ENCODE measurements at places on chromosomes 4 and X.
A peak's percentile ranks its signal among the peaks of the same experiment; 100 is the strongest.

GRCh38 chrX:136784231-136784630, 3.5 kb upstream of the ARHGEF6 start:
- DNase-seq: no peak

- no peak for DNase-seq
Observed at GRCh38 chrX:138788771-138789170, 77.3 kb upstream of the FGF13 start.

DNA sequence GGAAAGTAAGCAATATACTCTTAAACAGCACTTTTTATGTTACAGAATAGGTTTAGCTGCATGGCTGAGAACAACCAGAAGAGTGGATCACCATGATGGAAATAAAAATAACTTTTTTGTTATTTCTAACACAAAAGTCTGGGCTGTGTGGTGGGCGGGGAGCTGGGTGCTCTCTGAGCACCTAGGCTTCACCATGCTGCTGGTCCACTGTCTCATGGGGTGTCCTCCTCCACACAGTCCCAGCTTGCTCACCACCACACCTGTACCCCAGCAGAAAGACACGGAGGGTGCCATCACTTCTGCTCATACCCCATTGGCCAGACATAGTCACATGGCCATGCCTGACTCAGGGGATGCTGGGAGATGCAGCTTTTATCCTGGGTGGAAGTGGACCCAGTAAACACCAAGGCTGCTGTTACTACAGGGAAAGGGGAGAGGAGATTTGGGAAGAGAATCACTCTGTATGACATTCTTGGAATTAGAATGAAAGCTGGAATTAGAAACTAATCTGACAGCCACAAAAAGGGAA, 45.0 kb downstream of the CPZ start:
- no peak for DNase-seq

GRCh38 chrX:31228415-31228832, 156.6 kb upstream of the FTHL17 start:
- DNase-seq: no peak

DNA sequence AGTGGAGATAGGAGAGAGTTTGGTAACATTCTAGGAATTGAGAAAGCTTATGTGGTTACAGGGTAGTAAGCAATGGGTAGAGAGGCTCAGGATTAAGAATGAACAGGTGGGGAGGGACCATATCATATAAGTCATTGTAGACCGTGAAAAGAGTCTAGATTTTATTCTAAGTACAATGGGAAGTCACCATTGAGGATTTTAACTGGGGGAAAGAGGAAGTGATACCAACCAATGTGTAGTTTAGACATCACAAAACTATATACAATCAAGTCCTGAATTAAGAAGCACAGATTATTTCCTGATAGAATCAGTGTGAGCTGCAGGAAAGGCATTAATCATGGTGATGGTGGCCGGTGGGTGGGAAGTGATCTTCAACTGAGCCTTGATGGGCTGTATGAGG, 178.3 kb upstream of the ZIC3 start:
- DNase-seq: no peak

GRCh38 chrX:22690116-22690515, 309.6 kb upstream of the DDX53 start:
- DNase-seq: no peak

DNA sequence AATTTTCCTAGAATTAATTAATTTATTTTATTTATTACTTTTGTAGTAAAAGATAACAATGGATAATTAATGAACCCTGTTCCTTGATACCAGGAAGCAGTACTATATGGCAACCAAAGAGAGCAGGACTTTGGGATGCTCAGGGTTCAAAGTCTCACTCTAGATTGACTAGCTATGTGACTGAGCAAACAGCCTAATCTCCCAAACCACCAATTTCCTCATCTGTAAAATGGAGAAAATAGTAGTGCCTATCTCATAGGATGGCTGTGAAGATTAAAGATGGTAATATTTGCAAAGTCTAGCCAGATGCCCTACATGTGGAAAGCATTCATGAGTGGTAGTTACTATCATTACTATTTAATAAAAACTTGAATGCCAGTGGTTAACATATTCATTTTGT, 97.6 kb downstream of the PRDM5 start:
- DNase-seq: no peak

GRCh38 chr4:11480683-11481082, 52.0 kb upstream of the HS3ST1 start:
- no peak for DNase-seq

DNA sequence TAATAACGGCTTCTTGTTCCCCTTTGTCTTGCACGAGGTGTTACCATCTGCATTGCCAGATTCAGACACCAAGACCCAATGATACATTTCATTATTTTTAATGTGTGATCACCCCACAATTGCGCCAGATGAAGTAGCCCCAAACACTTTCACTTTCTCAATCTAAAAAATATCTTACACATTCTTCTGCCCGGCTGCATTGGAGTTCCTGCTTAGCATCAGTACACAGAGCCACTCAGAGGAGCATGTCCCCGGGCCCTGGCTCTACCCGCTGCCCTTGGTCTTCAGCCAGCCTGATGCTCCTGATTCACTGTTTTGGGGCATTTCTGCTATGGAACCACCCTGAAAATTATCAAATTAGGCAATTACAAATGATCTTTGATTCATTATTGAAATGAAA, 66.0 kb upstream of the TENM3 start:
- no peak for DNase-seq

DNA sequence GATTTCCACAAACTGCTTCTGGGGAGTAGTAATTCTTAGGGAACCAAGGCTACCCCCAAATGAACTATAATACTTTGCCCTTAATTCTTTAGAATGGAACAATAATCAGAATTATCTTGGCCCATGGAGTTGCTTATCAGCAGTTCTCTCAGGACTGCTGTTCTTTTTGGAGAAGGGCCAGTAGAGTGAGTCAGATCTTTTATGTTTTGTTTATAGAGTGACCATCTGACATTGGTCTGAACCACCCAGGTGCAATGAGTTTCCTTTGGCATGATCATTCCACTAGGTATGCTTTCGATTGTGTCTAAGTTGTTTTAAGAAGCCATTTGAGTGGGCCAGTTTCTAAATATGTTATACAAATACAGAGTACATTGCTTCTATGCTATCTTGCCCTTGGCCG, 31.8 kb downstream of the PRRG1 start:
- peak; percentile 15 for DNase-seq

GRCh38 chr4:14719053-14719452, 283.2 kb upstream of the CPEB2 start:
- peak; percentile 39 for DNase-seq

DNA sequence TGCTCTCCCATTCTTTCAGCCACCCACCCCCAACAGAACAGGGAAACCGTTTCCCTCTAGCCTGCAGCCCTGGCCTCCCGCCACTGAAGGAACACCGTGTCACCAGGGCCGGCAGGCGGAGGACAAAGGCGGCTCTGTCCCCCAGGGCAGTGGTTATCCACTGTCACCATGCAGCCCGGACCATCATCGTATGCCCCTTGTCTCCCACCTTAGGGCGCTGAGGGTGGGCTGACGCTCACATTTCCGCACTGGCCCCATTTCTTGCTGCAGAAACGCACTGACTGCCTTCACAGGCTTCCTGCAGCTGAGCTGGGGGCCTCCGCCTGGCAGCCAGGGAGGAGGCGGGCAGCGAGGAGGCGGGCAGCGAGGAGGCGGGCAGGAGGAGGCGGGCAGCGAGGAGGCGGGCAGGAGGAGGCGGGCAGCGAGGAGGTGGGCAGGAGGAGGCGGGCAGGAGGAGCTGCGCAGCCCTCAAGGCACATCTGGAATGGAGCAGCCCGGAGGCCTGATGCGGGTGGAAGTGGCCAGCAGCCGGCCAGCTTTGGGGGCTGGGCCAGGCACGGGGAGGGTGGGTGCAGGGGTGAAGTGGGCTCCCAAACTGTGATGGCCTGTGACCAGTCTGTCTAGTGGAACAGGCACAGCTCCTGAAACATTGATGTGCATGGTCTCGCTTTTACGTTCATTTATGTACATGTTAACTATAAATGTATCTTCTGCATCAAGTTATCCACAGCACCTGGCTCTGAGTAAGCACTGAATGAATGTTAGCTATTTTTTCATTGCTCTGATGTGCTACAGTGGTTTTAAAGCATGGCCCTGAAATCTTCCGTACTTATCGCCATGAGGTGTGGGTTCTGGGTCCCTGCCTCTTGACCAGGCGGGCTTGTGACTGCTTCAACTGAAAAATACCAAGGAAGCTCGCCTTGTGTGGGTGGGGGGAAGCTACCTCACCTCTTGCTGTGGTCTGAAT, 20.6 kb upstream of the KIAA0232 start:
- no peak for DNase-seq

DNA sequence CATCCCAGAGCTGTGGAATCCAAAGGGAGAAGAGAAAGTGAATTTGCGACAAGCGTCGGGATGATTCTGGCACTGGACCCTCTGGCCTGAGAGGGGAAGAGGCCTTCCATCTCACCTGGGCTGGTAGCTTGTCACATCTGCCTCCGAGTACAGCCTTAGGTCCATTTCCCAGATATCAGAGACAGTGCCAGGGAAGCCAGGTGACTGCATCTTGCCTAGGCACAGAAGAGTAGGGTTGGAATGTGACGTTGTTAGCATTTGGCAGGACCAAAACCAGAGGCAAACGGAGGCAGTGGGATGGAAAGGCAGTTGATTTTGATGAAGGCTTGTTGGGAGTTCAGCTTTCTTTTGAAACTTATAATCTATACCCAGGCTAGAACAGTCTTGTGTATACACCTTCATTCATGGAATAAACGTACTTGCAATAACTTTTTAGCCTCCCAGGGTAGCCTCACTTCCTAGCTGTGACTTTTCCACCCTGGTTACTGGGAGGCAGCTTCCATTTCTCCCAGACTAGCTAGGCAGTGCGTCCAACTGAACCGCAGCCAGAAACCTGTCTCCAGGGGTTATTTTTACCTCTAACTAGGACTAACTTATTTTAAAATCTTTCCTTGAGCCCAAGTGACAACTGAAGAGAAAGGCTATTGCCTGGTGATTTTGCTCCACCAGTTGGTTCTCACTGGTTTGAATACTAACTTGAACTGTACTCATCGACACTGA, 5.9 kb downstream of the SOD3 start:
- DNase-seq: no peak

GRCh38 chrX:133045986-133046385, 50.9 kb downstream of the USP26 start:
- DNase-seq: no peak

DNA sequence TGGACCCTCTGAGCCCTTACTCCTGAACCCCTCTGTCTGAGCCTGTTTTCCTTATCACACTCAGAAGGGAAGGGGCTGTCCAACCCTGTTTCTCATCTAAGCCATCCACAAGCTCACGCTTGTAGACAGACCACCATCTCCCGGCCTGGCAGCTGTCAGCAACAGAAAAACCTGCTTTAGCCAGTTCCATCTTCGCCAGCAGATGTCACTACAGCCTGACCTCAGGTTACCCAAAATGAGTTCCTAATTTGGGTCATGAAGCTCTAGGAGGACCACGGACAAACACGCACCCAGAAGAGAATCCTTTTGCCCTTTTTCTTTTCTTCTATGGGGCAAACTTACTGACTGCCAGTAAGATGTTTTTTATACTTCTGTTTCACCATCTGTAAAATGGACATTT, 445.4 kb downstream of the BCOR start:
- no peak for DNase-seq

DNA sequence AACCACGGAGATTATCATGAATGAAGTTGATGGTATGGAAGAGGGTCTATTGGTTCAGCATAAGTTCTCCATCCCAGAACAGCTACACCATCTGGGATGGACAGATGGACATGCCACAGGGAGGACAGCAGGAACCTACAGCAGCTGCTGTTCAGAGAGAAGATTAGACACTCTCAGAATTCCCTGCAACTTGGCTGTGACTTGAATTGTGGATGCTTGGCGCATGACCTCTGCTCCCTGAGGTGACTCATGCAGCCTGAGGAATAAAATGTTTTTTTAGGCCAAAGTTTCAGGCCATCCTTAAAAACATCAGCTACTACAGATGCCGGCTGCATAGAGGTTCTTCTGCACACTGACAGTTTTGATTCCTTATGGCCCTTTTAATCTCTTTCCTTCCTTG, 97.3 kb downstream of the RS1 start:
- DNase-seq: peak; percentile 4

- no peak for DNase-seq
Observed at GRCh38 chr4:128255906-128256305, 31.7 kb downstream of the PGRMC2 start.

DNA sequence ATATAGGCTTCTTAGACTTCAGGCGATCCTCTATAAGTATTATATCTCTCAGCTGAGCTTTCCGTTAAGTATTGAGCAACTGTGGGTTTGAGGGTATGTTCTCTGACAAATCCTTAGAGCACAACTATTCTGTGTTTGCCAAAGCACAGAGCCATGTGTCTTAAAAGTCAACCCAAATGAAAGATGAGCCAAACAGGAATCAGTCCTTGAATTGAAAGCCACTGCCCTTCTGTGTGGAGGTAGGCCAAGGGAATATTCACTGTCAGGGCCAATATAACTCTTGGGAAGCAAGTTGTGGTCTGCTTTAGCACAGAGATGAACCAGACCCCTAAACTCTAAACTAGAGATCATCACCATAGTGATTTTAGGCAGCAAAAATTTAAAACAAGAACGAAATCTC, 164.0 kb downstream of the STAG2 start:
- no peak for DNase-seq

DNA sequence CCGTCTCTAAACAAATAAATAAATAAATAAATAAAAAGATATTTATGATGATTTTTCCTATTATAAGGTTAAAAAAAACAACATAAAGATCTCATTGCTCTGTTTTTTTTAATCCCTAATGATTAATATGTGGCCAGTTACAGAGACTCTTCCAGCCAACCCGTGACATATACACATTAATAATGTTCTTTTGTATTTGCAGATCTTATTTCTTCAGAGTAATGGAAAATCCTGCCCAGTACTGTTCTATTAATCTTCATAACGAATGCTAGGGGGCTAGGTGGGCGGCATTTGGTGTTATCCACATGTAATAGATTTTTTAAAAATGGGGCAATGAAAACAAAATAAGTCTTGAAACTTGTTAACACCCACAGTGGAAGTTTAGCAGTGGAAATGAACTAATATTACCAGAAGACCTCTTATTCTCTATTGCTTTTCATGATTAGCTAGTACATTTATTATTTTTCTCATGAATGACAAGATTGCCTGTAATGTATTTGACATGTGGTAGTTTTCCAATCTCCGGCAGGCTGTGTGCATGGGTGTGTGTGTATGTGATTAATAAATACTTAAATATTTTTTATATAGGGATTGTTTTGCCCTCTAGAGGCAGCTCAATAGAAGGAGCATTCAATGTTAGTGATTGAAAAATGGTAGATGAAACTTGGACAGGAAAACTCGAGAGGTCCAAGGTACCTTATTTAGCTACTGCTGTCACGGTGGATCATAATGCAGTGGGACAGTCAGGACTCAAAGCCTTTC, 457.4 kb downstream of the IL1RAPL1 start:
- DNase-seq: no peak

All from HS-27A (cell line).